Activated CD4-positive, alpha-beta memory T cell treated with anti-CD3 and anti-CD28 coated beads for 36 hours (primary cell): ENCODE measurements at places on chromosomes 2 and 18. TPM values are rescaled to one million over a fixed set of nuclear protein-coding genes. Genes with fewer than 3 reads are reported as not detected.

Gene TCF7L1
- total RNA-seq = not detected

GRCh38 chr2:190530248-190530900 is 4.1 kb downstream of the NEMP2 start:
- DNase-seq = no peak

- DNase-seq = no peak
These were observed 332.9 kb downstream of the CDH2 start for GRCh38 chr18:27843783-27844777.

DNA sequence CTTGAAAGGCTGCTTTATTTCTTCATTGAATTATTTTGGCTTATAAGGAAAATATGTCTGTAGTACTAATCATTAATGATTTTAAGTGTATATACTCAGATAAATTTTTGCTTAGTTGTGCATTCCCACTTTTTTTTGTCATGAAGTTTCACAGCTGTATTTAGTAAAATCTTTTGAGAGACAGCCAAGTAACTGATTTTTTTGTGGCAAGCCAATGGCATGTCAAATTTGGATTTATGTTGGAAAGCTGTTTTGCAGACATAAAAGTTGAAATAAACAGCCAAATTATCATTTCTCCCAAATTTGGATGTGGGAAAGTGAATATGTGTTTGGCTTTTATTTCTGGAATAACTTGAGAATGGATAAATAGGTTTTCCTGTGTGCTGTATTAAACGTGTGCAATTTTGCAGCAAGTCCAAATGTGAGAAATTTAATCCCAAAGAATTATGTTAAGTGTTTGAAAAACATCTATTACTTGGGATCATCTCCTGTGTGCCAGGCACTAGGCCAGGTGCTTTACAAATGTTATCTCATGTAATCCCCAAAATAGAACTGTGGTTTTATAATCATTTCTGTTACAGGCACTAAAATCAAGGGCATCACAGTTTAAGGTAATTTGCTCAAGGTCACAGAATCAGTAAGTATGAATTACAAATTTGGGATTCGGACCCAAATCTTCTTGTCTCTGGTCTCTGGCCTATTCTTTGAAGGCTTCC is 160.4 kb downstream of the PTPRM start:
- DNase-seq = no peak
